Psoas muscle (tissue), 8 donors: ENCODE measurements at places on chromosomes 5 and 9. TPM values are rescaled to one million over a fixed set of nuclear protein-coding genes. Genes with fewer than 3 reads are reported as not detected.
A peak's percentile ranks its signal among the peaks of the same experiment; 100 is the strongest.

GRCh38 chr9:91055845-91056244, 254.2 kb downstream of the SYK start:
- no peaks in the 10 kb centered on the region for H3K36me3 ChIP-seq
- H3K27me3 ChIP-seq: no peaks in the 10 kb centered on the region
- H3K4me3 ChIP-seq: no peak overlapping the region
- peaks cover 6% of the 10 kb centered on the region for H3K4me1 ChIP-seq
- no peak overlapping the region for H3K27ac ChIP-seq

SAXO1 gene
- total RNA-seq: 1.9 TPM

FCN2 gene
- total RNA-seq: not detected

DNA sequence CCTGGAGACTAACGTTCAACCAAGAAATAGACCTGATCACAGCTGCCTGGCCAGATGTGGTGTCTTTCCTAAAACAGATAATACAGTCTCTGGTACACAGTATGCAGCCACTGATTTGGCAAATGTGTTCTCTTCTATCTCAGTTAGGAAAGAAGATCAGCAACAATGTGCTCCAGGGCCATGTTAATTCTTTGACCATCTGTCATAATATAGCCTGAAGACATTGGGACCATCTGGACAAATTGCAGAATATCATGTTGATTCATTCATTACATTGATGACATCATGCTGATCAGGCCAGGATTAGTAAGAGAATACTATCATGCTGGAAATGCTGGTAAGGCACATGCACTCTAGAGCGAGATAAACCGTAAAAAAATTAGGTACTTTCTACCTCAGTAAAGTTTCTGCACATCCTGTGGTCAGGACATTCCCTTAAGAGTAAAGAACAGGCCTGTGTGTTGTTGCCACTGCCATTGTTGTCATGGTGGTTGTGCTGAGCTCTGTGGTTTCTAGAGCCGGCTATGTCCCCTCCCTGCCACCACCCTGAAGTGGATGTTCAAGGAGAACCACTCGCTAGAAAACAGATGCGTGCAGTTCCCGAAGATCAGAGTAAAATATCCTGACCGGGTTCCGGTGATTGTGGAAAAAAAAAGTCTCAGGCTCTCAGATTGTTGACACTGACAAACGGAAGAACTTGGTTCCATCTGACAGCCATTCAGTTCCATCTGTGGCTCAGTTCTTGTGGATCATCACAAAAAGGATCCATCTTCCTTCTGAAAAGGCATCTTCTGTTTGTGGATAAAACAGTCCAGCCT, 6.4 kb upstream of the JMY start:
- H3K27me3 ChIP-seq: no peaks in the 10 kb centered on the region
- no peak overlapping the region for H3K4me3 ChIP-seq
- no peaks in the 10 kb centered on the region for H3K36me3 ChIP-seq
- no peak for DNase-seq

GRCh38 chr9:128128836-128129590, 1.5 kb upstream of the PTGES2 start:
- peak; percentile 20 for DNase-seq
- H3K4me1 ChIP-seq: peaks cover 31% of the 10 kb centered on the region
- peak overlapping the region; percentile 98 for H3K4me3 ChIP-seq
- no peaks in the 10 kb centered on the region for H3K27me3 ChIP-seq
- peaks cover 18% of the 10 kb centered on the region for H3K36me3 ChIP-seq
- peak overlapping the region; percentile 95 for H3K27ac ChIP-seq

- no peaks in the 10 kb centered on the region for H3K27me3 ChIP-seq
- H3K36me3 ChIP-seq: no peaks in the 10 kb centered on the region
- no peak overlapping the region for H3K27ac ChIP-seq
- H3K4me1 ChIP-seq: peaks cover 16% of the 10 kb centered on the region
- no peak for DNase-seq
- no peak overlapping the region for H3K4me3 ChIP-seq
Measured at GRCh38 chr9:33202018-33202417, 34.9 kb upstream of the B4GALT1 start.

DNA sequence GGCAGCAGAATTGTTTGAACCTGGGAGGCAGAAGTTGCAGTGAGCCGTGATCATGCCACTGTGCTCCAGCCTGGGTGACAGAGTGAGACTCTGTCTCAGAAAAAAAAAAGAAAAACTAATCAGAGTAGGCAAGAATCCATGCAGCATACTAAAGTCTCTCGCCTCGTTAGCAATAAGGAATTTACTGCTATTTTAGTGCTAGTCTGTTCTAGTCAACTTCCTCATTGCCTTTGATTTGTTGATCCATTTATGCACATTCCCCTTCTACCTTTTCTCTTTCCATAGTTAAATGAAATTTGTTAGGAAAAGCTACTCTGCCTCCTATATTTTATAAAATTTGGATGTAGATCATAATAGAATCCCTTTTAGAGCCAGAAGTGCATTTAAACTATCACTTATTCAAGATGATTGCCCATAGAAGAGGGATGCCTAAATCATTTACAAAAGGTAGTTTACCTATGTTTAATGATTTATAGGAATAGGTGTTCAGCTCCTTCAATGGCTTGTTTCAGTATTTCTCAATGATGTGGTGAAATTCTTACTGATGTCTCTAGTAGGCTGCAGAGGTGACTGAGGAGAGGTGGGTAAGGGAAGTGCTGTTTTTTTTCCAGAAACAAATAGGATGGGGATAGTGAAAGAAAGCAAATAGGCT, 1.9 kb downstream of the LRRC19 start:
- DNase-seq: no peak
- H3K4me1 ChIP-seq: no peaks in the 10 kb centered on the region
- H3K27me3 ChIP-seq: no peaks in the 10 kb centered on the region
- no peaks in the 10 kb centered on the region for H3K36me3 ChIP-seq
- no peak overlapping the region for H3K4me3 ChIP-seq

AJM1 gene
- total RNA-seq: 1.3 TPM

DNA sequence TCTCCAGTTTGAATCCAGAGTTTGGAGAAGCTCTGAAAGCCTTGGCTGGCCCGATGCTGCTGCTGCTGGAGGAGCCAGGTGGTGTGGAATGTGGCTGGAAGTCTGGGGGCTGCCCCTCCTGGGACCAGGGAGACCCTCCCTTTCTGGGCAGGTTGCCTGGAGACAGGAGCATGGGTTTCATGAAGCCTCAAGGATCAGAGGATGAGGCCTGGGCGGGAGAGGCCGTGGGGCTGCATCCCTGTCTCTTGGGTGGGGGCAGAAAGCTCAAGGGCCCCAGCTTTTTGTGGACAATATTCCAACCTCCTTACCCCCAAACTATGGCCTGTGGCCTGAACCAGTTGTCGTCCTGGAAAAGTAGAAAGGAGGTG, 10.1 kb downstream of the FGF18 start:
- no peaks in the 10 kb centered on the region for H3K27me3 ChIP-seq
- H3K4me3 ChIP-seq: no peak overlapping the region
- no peaks in the 10 kb centered on the region for H3K36me3 ChIP-seq
- H3K4me1 ChIP-seq: no peaks in the 10 kb centered on the region

- DNase-seq: no peak
- H3K27me3 ChIP-seq: no peaks in the 10 kb centered on the region
- no peak overlapping the region for H3K27ac ChIP-seq
- H3K4me1 ChIP-seq: no peaks in the 10 kb centered on the region
Measured at GRCh38 chr5:137743031-137743640, 7.2 kb upstream of the KLHL3 start.

FOXD4L6 gene
- total RNA-seq: not detected

GRCh38 chr5:138946831-138947560, 71.9 kb upstream of the LRRTM2 start:
- H3K4me1 ChIP-seq: peaks cover 11% of the 10 kb centered on the region
- H3K36me3 ChIP-seq: peaks cover 9% of the 10 kb centered on the region
- DNase-seq: no peak
- H3K4me3 ChIP-seq: no peak overlapping the region
- H3K27me3 ChIP-seq: no peaks in the 10 kb centered on the region

GRCh38 chr9:3398232-3398648, 127.6 kb downstream of the RFX3 start:
- H3K4me1 ChIP-seq: no peaks in the 10 kb centered on the region
- no peak overlapping the region for H3K27ac ChIP-seq
- no peak for DNase-seq
- H3K27me3 ChIP-seq: no peaks in the 10 kb centered on the region
- H3K4me3 ChIP-seq: no peak overlapping the region
- H3K36me3 ChIP-seq: no peaks in the 10 kb centered on the region

SURF6 gene
- total RNA-seq: 11.4 TPM
